Stimulated activated CD4-positive, alpha-beta T cell treated with anti-CD3 and anti-CD28 coated beads, Interleukin-2, amount 100 ng/mL, for 24 hours (primary cell): ENCODE measurements at places on chromosomes 16 and 17.

GRCh38 chr17:63445571-63445953 is 544 bp downstream of the CYB561 start:
- DNase-seq, result peak; percentile 35

DNA sequence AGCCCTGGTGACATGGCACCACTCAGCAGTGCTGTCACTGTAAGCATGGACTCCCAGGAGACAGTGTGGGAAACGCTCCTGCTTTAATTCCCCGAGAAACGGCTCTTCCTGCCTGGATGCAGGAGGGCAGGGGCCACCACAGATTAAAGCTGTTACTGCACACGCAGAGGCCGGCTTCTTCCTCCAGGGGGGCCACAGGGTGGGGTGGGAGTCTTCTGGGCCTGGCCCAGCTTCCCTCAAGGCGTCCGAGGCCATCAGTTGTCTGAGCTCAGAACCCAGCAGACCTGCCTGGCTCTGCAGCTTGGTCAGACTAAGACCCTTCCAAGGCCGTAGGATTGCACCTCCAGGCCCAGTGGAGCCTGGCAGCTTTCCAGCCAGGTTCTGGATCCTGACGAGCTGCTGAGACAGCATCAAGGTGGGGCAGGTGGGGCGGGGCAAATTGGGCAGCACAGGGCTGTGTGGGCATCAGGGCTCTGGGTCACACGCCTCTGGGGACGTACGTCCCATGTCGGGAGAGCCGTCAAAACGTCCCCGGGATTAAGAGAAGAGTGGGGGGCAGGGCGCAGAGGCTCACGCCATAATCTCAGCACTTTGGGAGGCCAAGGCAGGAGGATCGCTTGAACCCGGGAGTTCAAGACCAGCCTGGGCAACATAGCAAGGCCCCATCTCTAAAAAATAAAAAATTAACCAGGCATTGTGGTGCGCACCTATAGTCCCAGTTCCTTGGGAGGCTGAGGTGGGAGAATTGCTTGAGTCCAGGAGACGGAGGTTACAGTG is 5.0 kb upstream of the CAPN15 start:
- no peak for DNase-seq

DNA sequence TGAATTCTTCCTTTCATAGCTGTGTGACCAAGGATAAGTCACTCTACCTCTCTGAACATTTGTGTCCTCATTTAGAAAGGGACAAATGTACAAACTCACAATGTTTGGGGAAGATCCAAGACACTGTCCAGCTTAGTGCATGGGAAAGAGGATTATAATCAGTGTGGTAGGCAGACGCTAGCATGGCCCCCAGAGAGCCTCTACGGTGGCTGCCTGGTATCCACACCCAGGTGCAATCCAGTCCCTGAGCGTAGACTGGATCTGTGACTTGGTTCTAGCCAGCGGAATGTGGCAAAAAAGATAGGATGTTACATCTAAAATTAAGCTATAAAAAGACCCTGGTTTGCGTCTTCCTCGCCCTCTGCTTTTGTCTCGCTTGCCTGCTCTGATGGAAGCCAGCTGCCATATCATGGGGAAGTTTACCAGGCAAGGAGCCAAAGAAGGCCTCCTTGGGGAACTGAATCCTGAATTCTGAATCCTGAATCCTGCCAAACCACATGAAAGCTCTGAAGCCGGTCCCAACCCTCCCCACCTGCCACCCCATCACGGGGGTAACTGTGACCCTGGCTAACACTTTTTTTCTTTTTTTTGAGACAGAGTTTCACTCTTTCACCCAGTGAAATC is 51.7 kb downstream of the PLXDC1 start:
- no peak for DNase-seq

DNA sequence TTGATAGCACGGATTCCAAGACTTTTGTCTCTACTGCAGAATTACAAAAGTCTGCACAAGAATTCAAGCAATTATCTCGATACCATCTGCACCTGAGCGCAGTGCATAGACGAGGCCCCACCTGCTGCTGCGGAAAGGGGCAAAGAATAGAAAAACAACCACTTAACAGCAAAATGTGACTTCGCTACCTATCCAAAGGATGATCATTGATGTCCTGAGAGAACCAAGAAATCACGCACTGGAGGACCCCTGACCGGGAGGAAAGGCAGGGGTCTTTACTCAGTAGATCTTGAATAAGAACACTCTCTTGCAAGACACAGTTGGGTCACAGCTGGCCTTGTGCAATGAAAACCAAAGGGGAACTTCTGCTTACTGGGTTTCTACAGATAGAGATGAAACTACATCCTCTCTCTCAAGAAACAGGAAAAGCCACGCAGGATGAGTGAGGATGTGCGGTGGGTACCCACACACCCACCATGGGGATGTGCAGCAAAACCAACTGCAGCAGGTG is 147.4 kb upstream of the RPH3AL start:
- DNase-seq, result no peak

DNA sequence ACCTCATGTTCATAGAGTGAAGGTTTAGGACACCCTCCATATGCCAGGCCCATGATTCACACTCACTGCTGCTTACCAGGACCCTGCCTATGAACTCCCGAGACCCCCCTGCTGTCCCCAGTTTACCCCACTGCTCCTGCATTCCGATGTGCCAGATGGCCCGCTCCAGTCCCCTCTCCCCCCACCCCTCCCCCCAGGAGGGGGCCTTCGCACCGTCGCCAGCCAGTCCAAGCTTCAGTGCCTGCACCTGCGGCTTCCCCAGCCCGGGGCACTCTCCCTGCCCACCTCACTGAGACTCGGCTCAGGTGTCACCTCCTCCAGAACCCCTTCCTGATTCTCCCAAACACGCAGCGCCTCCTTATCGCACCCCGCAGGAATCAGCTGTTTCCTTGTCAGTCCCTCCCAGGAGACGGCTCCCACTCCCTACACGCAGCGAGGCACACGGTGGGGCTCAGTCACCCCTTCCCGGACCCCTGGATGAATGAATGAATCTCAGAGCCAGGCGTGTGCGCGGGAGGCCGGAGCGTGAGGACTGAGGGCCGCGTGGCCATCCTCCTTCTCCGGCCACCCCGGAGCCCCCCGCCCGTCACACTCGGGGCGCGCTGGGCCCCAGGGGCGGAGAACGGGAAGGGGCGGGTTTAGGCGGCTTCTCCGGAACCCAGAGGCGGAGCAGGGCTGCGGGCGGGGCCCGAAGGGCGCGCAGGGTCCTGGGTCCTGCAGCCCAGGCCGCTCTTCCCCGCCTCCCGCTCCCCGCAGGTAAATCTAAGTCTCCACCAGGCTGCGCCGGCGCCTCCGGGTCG is 1.6 kb downstream of the MYO1C start:
- peak; percentile 81 for DNase-seq

GRCh38 chr17:60141111-60142018 is 8.4 kb upstream of the CA4 start:
- DNase-seq, result no peak

DNA sequence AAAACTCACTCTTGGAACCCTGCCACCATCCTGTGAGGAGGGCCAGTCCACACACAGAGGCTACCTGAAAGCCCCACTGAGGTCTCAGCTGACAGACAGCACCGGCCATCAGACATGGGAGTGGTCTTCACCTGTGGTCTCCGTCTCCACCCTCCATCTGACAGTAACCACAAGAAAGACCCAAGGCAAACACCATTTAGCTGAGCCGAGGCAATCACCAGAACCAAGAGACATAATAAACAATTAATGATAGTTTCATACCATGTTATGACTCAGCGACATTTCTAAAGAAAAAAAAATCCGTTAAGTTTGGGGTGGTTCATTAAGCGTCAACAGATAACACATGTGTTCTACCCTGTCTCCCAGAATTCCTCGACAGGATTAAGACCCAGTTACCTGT is 6.1 kb upstream of the EVPLL start:
- DNase-seq, result no peak

DNA sequence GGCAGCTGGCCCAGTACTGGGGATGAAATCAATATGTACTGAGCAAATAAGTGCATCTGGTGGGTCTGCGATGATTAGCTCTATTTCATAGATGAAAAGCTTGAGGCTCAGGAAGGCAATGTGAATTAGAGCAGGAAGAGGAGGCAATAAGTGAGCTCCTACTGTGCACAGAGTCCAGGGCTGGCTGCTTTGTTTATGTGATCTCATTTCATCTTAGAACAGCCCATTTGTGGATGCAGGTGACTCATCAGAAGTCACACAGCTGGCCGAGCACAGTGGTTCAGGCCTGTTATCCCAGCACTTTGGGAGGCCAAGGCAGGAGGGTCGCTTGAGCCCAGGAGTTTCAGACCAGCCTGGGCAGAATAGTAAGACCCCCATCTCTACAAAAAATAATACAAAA is 7.1 kb downstream of the TMEM114 start:
- DNase-seq, result no peak

- no peak for DNase-seq
These were observed 90.1 kb downstream of the EFCAB13 start for GRCh38 chr17:47413872-47414271.

GRCh38 chr16:1731603-1732002 is 25.6 kb downstream of the MAPK8IP3 start:
- no peak for DNase-seq

GRCh38 chr16:57799600-57800199 is 2.6 kb downstream of the KIFC3 start:
- no peak for DNase-seq

GRCh38 chr17:44793885-44794842 is 35.4 kb downstream of the ADAM11 start:
- no peak for DNase-seq

- peak; percentile 19 for DNase-seq
These were observed 23.3 kb downstream of the PHF12 start for GRCh38 chr17:28928061-28928460.

DNA sequence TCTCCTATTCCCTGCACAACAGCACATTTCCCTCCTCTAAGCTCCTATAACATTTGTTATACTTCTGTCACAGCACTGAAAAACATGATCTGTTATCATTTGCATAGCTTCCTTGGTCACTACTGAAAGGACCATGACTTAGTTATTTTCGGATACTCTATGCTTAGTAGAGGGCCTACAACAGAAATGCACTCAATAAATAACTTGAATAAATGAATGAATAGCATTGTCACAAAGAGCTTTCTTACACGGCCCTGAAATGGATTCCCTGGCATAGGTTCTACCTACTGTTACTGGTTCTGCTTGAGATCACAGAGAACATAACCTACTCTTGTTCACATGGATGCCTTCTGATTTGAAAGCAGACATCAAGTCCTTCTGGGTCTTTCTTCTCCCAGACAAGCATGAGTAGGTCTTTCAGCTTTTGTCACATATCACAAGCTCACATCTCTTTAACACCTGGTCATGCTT is 41.6 kb downstream of the MYO1D start:
- no peak for DNase-seq

GRCh38 chr16:68754084-68754792 is 17.1 kb downstream of the CDH1 start:
- no peak for DNase-seq

DNA sequence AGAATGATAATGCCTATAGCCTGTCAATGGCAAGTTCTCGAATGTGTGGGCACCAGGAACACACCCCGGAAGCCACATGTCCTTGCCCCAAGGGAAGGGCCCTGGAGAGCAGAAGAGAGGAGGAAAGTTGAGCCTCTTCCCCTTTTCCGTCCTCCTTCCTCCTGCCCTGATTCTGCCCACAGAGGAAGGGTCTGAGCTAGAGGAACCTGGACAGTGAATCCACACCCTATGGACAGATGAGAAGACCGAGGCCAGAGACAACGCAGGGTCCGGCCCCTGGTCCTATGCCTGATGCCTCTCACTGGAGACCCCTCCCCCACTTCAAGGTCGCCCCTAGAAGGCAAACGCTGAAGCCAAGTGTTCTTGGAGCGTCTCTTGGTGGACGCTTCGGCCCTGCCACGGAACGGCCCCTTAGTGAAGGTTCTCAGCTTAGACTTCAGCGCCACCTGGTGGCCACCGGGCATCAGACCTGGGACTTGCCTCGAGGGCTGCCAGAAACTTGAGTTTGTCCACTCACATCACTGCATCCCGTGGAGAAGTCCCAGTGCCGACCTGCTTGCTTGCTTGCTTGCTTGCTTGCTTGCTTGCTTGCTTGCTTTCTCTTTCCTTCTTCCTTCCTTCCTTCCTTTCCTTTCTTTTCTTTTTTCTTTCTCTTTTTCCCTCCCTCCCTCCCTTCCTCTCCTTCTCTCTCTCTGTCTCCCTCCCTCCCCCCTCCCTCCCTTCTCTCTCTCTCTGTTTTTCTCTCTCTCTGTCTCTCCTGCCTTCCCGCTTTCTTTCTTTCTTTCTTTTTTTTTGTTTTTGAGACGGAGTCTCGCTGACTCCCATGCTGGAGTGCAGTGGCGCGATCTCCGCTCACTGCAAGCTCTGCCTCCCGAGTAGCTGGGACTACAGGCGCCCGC is 20.6 kb upstream of the SPNS3 start:
- DNase-seq, result peak; percentile 96

DNA sequence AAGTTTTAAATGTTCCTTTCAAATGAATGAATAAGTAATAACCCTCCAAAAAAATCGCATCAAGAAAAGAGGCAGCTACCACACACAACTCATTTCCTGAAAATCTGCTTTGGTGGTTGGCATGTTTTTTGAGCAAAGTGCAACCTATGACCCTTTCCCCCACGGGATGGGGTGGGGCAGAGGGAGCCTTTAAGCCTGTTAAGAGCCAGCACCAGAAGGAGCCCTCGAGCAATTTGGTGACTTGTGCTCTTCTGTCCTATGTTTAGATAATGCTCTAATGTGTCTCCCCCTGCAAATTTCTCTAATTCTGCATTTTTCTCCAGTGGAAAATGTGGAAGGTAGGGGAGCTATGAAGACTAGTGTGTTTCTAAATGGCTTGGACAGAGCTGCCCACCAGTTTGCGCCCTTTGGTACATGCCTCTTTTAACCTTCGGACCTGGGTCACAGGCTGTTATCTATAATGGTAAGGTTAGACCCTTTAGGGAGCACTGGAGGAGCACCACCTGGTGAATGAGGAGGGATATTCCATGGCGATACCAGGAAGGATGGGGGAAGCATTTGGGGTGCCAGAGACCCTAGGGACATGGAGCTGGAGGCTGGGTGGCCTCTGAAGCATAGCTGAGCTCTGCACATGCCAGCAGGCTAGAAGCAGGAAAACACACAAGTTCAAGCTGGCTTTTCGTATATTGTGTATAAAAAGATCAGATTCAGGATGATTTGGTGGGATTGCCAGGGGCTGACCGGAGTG is 1.6 kb downstream of the PYCARD start:
- no peak for DNase-seq

DNA sequence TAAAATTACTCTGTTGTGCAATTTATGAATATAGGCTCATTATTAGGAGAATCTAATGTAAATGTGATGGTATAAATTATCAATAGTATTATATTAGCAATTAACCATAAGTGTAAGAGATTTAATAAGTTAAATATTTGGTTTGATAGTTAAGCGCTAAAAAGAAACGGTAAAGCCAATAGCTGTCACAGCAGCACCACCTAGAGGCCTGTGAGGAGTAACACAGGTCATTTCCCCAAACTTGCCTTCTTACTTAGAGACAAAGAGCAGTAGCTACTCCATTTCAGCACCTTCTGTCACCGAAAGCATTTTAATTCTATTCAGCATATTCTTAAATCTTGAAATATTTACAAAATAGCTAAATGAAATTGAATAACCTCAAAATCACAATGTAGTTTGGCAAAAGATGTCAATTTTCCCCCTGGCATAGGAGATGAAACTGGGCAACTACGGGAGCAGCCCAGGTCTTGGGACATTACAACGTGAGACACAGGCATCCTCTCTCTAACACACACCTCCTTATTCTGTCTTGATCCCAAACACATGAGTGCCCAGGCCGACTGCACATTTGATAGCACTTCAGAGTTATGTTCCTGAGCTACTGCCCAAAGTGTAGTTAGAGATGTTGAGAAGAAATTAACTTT is 14.3 kb upstream of the DYNLRB2 start:
- peak; percentile 68 for DNase-seq
